ENCODE measurements at places on chromosomes 7 and 10.

DNA sequence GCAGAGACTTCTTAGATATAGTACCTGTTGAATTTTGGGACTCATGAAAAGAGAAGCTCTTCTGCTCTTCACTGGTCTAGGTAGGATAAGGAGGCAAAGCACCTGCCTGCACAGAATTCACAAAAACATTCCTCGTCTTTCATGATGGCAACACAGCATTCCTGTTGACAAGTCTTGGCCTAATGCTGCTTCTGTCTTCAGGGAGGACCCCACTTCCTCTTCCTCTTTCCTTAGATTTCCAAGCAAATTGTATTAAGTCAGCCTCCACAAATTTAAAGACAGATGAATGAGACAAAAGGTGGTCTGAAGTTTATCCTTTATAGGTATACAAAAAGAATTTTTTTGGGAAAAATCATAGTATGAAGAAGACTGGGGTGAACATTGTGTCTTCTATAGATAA lies 64.9 kb downstream of the DNAJB9 start:
- no peak for DNase-seq

GRCh38 chr10:52900593-52900992 lies 128.0 kb upstream of the MBL2 start:
- no peak for DNase-seq

DNA sequence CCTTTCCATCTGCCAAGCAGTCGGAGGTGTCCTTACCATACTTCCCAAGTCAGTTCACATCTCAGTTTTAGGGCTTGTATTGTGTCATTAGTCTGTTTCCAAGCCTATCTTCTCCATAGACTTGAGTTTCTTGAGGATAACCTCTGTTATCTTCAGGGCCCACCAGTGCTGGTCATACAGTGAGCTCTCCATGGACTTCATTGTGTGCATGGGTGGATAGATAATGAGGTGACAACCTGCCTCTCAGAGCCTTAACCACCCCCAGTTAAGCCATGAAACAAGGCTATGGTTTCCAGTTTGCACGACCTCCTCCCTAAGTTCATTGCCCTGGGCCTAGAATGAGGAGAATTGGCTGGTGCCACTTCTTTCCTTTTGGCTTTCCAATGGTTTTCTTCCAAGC lies 38.5 kb upstream of the WAC start:
- DNase-seq: no peak

DNA sequence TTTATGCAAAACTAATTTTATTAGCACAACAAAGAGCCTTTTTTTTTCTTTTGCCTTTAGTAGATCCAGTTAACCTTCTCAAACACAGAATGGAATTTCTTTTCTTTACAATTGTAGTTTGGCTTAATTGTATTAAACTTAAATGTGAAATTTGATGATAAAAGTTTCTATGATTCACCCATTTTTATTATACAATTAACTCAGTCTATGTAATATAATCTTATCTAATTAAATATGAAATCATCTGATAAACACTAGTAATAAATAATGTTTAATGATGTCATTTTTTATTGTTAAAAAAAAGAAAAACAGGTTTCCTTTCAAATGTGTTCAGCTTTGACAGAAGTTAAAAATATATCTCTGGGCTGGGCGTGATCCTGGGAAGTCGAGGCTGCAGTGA lies 559.1 kb downstream of the PHTF2 start:
- DNase-seq: no peak

Data from ecto neural progenitor cell (in vitro differentiated cells).